ENCODE measurements at places on chromosomes 5 and 9. TPM values are rescaled to one million over a fixed set of nuclear protein-coding genes. Genes with fewer than 3 reads are reported as not detected.

GRCh38 chr5:76337953-76338451, 65.1 kb upstream of the IQGAP2 start:
- DNase-seq, result peak; percentile 5

DNA sequence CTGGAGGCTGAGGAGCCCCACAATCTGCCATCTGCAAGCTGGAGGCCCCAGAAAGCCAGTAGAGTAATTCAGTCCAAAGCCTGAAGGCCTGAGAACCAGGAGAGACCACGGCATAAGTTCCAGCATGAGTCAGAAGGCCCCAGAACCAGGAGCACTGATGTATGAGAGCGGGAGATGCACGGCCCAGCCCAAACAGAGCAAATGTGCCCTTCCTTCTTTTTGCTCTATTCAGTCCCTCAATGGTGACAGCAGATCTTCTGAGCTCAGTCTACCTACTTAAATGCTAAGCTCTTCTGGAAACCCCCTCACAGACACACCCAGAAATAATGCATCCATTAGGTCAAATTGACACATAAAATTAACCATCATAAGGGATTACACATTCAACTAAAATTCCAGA, 277.6 kb downstream of the ATPSCKMT start:
- no peak for DNase-seq

- no peak for DNase-seq
Measured at GRCh38 chr5:72408603-72409002, 88.4 kb downstream of the PTCD2 start.

- DNase-seq, result no peak
Measured at GRCh38 chr5:153485641-153486040, 4.8 kb upstream of the GRIA1 start.

DNA sequence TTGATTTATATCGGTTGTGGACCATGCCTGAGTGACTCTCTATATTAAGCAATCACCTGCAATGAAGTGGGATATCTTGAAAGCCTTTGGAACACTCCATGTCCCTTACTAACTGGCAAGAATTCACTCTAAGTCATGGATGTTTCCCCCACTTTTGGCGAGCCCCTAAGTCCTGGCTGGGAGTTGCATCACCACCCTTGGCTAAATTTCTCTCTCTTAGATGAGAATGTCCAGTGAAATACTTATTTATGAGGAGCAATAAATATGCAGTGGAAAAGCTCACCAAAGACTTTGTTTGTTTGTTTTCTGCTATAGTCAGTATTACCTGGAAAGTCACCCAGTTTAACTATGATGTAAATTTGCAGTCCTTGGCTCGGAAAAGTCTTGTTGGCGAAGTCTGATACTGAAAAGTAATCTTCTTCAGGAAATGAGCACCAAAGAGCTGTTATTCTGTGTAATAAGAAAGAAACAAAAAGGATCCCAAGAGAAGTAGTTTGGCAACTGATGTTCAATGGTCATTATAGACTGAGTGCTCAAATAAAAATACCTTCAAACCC, 333.8 kb downstream of the DMRT2 start:
- no peak for DNase-seq

DNA sequence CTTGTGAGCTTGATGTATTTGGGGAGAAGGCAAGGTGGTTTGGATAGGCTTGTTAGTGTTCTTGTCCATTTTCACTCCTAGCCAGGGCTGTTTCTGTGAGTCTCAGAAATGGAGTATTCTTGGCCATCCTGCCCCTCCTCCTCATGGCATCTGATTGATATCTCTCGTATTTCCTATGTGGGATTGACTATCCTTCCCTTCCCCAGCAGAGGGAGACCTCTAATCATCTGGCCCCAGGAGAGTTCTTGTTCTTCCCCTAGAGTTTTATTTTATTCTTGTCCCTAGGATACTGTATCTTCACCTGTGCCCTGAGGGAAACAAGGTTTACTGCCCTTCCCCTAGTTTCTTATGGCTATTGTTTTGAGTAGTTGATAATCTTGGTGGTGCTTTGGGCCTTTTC, 114.4 kb downstream of the VPS13A start:
- DNase-seq, result peak; percentile 9

DNA sequence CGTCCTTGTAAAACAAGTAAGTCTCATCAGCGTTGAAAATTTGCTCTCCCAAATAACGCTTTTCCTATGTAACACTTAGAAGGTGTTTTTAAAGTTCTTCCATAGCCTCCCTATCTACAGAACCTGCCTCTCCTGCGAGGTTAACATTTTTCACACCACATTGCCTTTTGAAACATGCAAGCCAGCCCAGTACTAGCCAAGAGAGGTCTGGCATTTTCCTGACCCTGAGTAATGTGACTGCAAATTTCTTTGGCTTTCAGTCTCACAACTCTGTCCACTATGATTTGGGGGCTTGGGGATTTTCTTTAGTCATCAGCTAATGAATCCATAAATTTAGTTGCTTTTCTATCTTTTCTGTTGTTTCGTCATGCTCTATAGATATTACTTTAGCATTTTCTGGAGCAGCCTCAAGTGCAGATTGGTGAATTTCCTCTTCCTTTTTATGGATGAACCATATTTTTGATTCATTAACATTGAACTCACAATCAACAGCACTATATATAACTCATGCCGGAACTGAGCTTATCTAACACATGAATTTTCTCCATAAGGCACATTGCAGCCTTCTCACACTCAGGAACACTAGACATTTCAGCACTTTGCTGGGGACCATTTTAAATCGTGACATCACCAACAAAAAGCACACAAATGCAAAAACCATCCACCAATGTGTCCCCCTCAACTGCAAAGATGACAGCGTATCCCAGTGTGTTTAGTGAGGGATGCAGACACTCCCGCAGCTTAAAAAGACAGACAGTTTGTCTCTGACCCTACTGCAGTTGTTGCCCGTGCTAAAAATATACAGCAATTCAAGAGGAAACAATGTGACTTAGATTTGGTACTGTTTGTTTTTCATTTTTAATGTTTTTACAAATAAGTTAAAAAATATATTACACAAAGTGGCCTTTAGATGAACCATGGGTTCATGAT, 77.2 kb upstream of the SPATA31C2 start:
- DNase-seq, result no peak

GRCh38 chr5:177225798-177226197, 77.7 kb downstream of the RAB24 start:
- DNase-seq, result no peak

GRCh38 chr5:133796186-133796585, 172.2 kb downstream of the C5orf15 start:
- DNase-seq, result no peak

- DNase-seq, result no peak
Measured at GRCh38 chr9:20538956-20539355, 83.3 kb downstream of the MLLT3 start.

DNA sequence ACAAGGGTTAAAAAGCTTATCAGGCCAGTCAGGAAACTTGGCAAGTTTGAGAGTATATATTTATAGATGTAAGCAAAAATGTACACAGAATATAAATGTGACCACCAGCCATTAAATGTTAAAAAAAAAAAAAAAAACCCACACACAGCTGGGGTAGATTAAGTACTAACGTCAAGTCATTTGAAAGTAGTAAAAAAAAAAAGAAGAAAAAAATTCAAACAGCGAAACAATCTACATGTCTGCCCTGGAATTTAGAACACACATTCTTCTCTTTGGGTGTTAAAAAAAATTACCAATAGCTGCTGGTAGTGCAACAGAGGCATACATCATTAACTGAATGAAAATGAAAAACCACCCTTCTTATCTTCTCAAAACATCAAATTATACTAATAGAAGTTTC, 269.7 kb downstream of the MLLT3 start:
- no peak for DNase-seq

Gene MEF2C
- 36.9 TPM for total RNA-seq

DNA sequence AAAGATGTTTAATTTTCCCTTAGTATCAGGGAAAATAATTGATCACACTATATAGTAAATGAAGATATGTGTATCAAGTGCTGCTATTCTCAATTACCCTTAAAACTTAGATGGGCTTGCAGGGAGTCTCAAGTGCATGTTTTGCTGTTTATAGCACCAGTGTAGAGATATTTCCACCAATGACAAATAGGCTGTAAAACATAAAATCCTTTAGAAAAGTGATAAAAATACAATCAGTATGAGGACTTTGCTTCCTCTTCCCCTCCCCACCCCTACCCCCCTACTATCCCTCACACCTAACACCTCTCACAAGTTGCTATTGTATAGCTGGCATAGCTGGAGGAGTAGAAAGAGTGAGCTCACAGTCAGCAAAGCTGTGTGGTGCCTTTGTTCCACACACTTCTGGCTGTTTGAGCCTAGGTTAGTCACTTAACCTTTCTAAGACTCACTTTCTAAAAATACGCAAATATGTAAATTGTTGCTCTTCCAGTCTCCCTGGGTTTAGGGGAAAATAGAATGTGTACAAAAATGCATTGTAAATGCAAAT, 93.1 kb downstream of the PDE4D start:
- no peak for DNase-seq

- DNase-seq, result no peak
Measured at GRCh38 chr5:51479840-51480239, 96.6 kb downstream of the ISL1 start.

- DNase-seq, result no peak
Measured at GRCh38 chr5:174096619-174097018, 51.1 kb downstream of the NSG2 start.

Gene MAT2B
- 58.4 TPM for total RNA-seq

Gene EPB41L4B
- 0.88 TPM for total RNA-seq

All from glomerular endothelial cell (primary cell).